ENCODE measurements at places on chromosomes 7 and 10.

DNA sequence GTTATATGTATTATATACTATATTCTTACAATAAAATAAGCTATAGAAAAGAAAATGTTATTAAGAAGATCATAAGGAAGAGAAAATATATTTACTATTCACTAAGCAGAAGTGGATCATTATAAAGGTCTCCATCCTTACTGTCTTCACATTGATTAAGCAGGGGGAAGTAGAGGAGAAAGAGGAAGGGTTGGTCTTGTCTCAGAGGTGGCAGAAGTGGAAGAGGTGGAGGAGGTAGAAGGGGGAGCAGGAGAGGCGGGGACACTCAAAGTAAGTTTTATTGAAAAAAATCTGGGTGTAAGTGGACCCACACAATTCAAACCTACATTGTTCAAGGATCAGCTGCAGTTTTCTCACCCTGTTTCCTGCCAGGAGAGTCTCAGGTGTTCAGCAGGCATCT lies 28.9 kb upstream of the ERCC6 start:
- no peak for DNase-seq

GRCh38 chr10:84179059-84179710 lies 5.6 kb downstream of the GPR15LG start:
- no peak for DNase-seq

DNA sequence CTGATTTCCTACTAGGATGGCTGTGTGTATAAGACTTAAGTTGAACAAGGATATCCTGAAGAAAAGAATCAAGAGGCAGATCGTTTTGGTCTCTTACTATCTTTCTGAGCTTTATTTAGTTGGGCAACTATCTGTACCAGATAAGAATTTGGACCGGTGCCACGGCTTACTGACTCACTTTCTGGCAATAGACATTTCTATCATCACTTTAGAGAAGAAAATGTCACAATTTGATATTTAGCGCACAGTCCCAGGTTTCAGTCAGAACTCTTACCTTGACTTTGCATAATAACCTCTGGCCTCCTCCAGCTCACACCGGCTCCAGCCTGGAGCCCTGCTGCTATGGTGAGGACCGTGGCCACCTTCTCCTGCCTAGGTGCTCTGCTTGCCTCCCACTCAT lies 218.2 kb upstream of the MDFIC start:
- DNase-seq = no peak

GRCh38 chr7:157751951-157752673 lies 415.3 kb downstream of the DNAJB6 start:
- no peak for DNase-seq
